Activated CD4-positive, CD25-positive, alpha-beta regulatory T cell (primary cell): ENCODE measurements at places on chromosomes 1 and 21.

DNA sequence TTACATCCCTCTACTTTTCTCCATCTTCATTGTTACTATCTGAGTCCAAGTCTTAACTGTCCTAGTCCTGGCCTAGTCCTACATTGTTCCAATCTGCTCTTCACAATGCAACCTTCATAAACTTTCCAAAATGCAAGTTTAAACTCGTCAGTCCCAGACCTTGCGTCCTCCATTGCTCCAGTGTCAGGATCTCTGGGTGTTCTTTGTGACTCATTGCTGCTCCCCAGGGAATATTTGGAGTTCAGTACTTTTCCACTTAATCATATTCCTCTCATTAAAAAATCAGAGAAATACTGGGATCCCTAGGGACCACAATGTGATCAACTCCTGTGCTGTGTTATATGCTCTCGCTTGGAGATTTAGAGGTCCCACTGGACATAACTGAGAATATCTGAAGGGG is 18.0 kb upstream of the KPRP start:
- DNase-seq: no peak

DNA sequence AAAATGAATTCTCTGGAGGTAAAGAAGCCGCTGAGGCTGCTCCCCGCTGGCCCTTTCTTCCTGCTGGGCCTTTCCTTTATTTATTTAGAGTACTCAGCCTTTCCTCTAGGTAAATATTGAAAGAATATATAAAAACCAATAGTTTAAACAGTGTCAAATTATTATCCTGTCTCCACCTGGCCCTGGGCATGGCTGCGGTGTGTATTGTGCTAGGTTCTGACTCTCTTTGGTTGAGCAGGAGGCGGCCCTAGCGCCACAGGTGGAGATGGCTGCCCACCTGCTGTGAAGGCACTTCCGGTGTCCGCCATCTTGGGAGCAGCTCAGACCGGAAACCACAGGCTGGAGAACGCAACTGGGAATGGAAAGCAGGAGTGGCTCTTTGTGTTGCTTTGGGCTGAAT is 29.0 kb upstream of the CLDN14 start:
- DNase-seq: no peak

DNA sequence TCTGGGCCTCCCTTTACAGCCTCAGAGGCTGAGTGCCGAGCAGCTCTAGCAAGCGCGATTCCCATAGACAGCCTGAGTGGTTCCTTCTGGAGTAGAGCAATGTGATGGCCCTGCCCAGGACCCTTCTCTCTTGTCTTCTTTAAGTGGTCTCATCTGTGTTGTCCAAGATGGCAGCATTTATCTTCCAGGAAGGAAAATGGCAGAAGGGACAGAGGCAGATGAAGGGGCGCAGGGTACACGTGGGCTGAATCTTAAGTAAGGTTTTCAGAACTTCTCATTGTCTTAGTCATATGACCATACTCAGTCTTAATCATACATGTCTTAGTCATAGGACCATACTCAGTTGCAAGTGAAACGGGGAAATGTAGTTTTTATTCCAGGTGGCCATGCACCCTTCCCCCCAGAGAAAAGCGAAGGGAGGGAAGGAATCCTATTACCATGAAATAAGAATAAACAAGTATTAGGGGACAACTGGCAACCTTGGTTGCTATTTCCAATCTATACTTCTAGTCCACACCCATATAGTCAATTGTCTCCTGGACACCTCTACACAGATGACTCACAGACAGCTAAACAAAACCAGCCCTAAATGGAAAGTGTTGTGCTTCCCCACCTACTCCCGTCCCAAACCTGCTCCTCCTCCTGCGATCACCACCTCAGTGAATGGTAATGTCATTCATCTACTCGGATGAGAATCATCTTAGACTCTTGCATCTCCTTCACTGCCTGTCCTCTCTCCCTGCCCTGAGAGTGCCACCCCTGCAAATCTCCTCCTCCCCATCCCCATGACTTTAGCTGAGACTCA is 13.3 kb downstream of the OVAAL start:
- no peak for DNase-seq

- no peak for DNase-seq
These were observed 121.8 kb upstream of the ERG start for GRCh38 chr21:38619992-38620479.

- no peak for DNase-seq
These were observed 179.2 kb downstream of the PATJ start for GRCh38 chr1:61921435-61921834.

DNA sequence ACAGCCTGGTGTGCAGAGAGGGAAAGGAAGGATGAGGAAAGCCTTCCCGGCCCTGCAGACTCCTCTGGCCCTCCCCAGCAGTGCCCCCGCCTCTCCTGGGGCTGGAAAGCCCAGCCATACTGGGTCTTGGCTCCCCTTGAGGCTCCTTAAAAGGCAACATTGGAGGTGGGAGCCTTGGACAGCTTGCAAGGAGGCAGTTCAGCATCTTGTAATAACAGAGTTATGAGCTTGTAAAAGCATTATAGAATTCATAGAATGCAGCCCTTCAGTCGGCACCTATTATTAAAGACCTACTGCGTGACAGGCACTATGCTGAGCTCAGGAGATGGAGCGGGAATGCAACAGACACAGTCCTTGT is 4.2 kb downstream of the TINAGL1 start:
- no peak for DNase-seq
